Sciatic nerve (tissue), 2 donors: ENCODE measurements at places on chromosomes 3 and 15. TPM values are rescaled to one million over a fixed set of nuclear protein-coding genes. Genes with fewer than 3 reads are reported as not detected.

DNA sequence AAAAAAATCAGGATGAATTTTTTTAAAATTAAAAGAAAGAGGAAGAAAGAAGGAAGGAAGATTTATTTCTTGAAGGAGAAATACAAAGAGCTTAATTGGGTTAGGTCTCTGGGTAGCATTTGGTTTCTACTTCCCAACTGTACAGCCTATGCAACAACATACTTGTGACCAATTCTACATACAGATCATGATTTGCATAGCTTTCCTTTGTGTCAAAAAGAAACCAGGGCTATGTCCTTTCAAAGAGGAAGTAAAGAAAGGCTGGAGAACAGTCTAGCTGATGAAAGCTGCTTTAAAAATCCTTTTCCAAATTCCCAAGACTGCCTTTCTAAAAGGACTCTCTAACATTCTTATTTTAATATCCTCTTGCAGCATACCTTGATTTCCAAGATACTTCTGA is 6.1 kb upstream of the HGD start:
- no peak for DNase-seq

DNA sequence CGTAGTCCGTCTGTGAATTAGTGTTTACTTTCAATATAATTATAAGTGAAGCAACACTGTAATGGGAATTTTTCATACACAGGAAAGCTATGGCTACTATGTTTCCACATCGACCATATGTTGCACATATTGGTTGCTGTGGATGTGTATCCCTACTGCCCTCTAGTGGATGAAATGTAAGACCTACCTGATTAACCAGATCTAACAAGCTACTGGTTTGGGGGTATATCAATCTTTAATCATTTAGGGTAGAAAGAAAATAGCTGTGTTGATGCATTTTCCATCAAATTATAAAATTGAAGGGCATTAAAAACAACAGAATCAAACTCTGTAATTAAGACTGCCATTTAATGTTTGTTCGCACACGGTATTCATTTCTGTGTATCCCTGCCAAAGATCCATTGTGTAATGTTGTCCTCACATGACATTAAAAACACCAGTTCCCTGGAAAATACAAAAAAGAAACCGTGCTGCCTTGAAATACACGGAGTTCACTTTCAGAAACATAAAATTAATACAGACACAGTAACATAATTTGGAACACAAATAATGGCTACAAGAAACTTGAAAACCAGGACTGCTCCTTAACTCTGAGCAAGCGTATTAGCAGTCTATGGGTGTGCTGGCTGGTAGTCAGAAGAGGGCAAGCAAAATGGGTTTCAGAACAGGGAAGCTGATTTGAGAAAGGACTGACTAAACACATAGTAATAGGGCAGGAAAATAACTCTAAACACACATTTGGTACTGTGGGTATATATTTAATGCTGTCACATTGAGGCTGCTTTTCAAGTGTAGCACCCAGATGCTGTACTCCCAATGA is 125.1 kb downstream of the TIGIT start:
- no peak for DNase-seq

The CERS3 gene
- total RNA-seq: 0.36 TPM

DNA sequence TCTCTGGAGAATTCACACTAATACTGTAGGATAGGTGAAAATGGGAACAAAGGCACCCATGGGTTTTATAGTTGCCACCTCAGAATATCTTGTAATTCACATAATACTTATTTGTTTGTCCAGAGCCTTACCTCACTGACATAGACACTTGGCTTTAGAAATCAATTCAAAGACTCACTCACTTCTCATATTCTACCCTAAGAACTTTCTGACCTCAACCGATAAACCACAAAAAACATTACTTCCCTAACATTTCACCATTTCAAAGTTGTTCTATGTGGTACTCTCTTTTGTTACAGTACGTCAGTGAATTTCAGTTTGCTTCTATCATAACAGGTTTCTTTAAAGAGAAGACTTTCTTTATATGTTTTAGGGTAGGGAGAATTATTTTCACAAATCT is 359.3 kb downstream of the IGSF11 start:
- no peak for DNase-seq

DNA sequence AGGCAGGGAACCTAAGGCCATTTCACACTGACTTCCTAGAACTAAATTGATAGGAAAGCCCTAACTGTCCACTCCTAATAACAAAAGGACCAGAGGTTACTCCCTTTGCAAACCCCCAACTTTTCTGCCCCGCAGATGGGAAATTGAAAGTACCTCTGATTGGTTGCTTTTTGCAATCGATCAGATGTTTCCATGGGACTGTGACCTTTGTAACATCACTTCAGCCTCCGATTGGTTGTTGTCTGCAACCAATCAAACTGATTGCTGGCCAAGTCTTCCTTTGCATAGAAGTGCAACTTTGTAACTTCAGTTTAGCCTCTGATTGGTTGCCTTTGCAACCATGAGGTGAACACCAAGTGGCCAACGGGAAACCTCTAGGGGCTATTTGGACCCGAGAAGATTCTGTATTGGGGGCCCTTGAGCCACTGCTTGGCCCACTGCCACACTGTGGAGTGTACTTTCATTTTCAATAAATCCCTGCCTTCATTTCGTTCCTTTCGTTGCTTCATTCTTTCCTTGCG is 11.3 kb upstream of the KNL1 start:
- DNase-seq: peak; percentile 57

DNA sequence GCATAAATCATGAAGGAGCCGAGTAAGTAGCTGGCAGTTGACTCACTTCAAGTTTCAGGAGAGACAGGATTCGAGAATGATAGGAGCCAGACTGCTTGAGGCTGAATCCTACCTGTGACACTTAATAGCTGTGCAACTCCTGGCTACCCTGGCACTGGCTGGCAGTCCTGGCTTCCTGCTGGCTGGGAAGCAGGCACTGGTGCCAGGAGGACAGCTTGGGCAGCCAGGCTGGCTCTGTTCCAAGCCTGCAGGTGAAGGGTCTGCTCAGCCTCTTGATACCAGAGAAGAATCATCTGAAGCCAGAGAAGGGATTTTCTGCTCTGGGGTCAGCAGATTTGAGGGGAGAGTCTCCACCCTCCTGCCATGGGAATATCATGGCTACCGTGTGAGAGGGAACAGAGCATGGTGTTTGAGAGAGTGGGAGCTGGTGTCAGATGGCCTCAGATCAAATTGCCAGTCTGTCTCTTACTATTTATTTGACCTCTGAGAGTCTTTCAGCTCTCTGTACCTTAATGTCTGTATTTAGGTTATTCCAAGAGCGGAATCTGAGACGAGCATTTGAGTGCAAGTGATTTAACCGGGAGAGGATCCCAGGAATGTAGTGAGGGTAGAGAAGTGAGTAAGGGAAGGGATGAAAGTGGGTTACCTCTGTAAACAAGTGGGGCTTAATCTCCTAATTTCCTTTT is 4.4 kb upstream of the XIRP1 start:
- no peak for DNase-seq
